Thymus (tissue), 14 donors: ENCODE measurements at places on chromosomes 7 and 10. TPM values are rescaled to one million over a fixed set of nuclear protein-coding genes. Genes with fewer than 3 reads are reported as not detected.

The KLF14 gene
- 0.05 TPM for total RNA-seq

The AGAP4 gene
- total RNA-seq, result 8.8 TPM

DNA sequence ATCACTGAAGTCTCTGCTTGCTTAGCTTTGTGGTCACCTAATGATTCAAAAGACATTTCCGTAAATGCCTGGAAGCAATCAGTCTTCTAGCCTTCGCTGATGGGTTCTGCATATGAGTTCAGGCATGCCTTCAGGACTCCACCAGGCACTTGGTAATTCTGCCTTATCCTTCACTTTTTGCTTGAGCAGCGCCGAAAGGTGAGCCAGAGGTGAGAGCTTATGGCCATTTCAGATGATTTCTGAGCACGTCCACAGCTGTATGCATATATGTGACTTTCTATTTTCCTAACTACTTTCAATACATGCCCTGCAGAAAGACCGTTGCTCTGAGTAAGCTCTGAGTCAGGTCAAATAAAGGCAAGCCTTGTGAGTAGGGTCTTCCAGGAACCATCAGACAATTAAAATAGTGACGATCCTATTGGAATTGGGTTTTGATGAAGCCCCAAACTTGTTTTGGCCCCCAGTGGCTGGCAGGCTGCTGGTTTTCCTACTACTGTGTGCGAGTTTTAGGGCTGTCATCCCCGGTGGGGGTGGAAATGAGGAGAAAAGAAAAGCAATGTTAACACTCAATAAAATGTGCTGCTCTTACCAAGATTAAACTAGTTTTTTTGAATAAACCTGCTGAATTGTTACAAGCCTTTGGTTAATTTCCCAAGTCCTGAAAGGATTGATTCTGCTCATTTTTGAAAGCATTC is 154.4 kb upstream of the AKR1E2 start:
- H3K4me3 ChIP-seq, result no peak overlapping the region
- DNase-seq, result no peak
- no peak overlapping the region for H3K27ac ChIP-seq
- no peaks in the 10 kb centered on the region for H3K27me3 ChIP-seq
- no peaks in the 10 kb centered on the region for H3K36me3 ChIP-seq

DNA sequence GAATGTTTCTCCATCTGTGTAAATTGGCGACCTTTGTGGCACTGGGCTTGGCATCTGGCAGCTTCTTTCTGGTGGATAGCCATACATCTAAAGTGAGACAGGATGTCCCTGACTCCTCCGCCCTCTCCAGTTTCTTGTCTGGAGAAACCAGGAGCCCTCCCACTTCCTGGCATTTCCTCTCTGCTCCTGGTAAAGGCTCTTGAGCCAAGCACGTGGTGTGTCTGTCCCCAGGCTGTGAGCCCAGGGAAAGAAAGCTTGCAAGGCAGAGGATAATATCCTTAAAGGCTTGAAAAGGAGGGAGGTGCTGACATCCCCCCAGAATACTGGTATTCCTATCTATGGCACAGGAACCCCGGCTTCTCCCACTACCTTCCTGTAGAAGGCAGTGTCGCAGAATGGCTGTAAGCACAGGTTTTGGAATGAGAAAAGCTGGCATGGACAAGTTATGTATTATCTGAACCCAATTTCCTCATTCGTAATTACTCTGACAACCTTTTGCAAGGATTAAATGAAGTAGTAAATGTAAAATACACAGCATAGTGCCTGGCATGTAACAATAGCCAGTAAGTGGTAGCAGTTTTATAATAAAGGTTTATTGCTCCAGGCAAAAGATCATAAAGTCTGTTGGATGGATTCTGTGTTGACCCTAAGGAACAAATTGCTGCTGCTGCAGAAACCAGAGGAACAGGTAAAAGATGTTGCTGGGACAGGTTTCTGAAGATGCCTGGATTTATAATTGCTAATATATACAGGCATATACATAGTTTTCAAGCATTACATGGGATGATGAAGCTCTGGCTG is 11.8 kb upstream of the ACSL5 start:
- no peak overlapping the region for H3K27ac ChIP-seq
- H3K4me3 ChIP-seq, result no peak overlapping the region
- H3K27me3 ChIP-seq, result peaks cover 3% of the 10 kb centered on the region

The TRIL gene
- 0.99 TPM for total RNA-seq

The TMEM139 gene
- total RNA-seq, result 0.19 TPM

The MRLN gene
- total RNA-seq, result 0.47 TPM

- DNase-seq, result no peak
- no peaks in the 10 kb centered on the region for H3K36me3 ChIP-seq
- H3K4me3 ChIP-seq, result no peak overlapping the region
Measured at GRCh38 chr7:90180011-90180585, 25.8 kb downstream of the STEAP1 start.

DNA sequence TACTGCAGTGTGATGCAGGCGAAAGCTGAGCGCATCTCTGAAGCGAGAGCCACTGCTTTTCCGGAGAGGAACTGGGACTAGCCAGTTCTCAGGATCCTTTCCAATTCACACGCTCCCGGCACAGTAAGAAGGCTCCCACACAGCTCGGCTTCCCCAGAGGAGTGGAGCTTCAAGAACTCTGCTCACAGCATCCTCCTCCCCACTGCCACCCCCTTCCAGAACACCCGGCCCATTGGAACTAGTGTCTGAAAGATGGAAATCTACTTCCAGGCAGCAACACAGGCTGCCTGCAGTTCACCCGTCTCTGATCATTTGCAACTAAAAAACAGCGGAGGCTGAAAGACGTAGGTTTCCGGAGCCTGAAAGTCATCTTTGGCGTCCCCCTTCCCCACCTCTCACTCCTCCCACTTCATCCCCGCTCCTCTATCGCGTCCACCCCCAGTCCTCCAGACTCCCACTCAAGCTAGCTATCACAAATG is at the start of gene DGKB:
Gene DGKB (minus strand): TSS at position 163 of the 479 bp plus-strand sequence.
- no peaks in the 10 kb centered on the region for H3K4me1 ChIP-seq
- H3K27ac ChIP-seq, result no peak within 1 kb of the TSS
- no peaks in the 10 kb centered on the region for H3K36me3 ChIP-seq
- no peaks in the 10 kb centered on the region for H3K27me3 ChIP-seq
- no peak for DNase-seq
- no peak within 1 kb of the TSS for H3K4me3 ChIP-seq

GRCh38 chr10:128060341-128061250 is 65.6 kb downstream of the MKI67 start:
- no peak for DNase-seq
- no peak overlapping the region for H3K4me3 ChIP-seq
- peaks cover 36% of the 10 kb centered on the region for H3K36me3 ChIP-seq
- no peak overlapping the region for H3K27ac ChIP-seq
- peaks cover 42% of the 10 kb centered on the region for H3K4me1 ChIP-seq

DNA sequence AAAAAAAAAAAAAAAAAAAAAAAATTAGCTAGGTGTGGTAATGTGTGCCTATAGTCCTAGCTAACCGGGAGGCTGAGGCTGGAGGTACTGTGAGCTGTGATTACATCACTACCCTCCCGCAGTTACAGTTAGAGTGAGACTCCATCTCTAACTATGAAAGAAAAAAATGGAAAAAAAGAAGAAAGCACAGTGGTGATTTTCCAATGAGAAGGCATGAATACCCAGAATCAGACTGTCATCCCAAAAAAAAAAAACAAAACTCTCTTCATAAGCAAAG is 269.9 kb upstream of the MKLN1 start:
- peaks cover 7% of the 10 kb centered on the region for H3K4me1 ChIP-seq
- H3K4me3 ChIP-seq, result no peak overlapping the region
- peak overlapping the region; percentile 97 for H3K27ac ChIP-seq

The PRKCQ gene
- 55.2 TPM for total RNA-seq

The OR6B1 gene
- not detected for total RNA-seq

- no peaks in the 10 kb centered on the region for H3K36me3 ChIP-seq
- H3K4me1 ChIP-seq, result no peaks in the 10 kb centered on the region
Measured at GRCh38 chr10:22368981-22369380, 23.7 kb downstream of the SPAG6 start.

- no peaks in the 10 kb centered on the region for H3K4me1 ChIP-seq
- no peak overlapping the region for H3K27ac ChIP-seq
- no peaks in the 10 kb centered on the region for H3K27me3 ChIP-seq
- DNase-seq, result no peak
Measured at GRCh38 chr10:87559392-87559791, 54.7 kb downstream of the MINPP1 start.

DNA sequence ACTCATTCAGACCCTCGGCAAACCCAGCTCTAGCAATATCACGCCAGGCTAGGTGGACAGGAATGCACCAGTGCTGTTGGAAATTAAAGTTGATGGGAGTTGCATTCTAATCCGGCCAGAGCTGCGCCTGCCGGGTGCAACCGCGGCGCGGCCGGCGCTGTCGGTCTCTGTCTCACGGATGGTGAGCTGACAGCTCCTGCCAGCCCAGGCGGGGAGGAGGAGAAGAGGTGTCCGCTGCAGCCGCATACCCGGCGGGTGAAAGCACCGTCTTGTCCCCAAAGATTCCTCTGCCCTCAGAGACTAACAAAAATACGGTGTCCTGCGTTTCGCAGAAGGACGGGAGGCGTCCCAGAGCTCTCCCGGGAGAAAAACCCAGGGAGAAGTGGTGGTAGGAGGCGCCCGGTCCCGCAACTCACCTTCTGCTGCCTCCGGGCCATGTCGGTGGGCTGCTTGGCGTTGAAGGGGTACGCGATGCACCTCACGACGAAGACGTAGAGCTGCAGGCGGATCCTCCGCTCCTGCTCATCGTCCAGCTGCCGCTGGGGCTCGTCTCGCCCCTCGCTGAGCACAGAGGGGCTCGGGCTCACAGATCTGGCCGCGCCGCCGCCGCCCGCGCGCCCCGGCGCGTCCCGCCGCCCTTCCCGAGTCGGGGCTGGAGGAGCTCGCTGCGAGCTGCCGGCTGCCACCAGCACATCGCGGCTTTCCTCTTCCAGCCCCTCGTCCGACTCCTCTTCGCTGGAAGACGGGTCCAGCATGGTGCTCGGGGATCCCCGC is 490 bp downstream of the CADPS2 start:
- no peaks in the 10 kb centered on the region for H3K36me3 ChIP-seq
- no peaks in the 10 kb centered on the region for H3K4me1 ChIP-seq
- H3K4me3 ChIP-seq, result peak overlapping the region; percentile 33
- peak overlapping the region; percentile 17 for H3K27ac ChIP-seq

The PDK4 gene
- 4.6 TPM for total RNA-seq

GRCh38 chr7:106009503-106010226 is 46.6 kb downstream of the CDHR3 start:
- H3K4me1 ChIP-seq, result peaks cover 27% of the 10 kb centered on the region
- no peak overlapping the region for H3K4me3 ChIP-seq
- H3K36me3 ChIP-seq, result no peaks in the 10 kb centered on the region
- no peaks in the 10 kb centered on the region for H3K27me3 ChIP-seq

- H3K4me3 ChIP-seq, result no peak overlapping the region
- H3K36me3 ChIP-seq, result no peaks in the 10 kb centered on the region
- H3K27ac ChIP-seq, result no peak overlapping the region
- peaks cover 80% of the 10 kb centered on the region for H3K27me3 ChIP-seq
- no peak for DNase-seq
Measured at GRCh38 chr10:123129618-123130271, 6.0 kb upstream of the HMX3 start.

The AVPI1 gene
- total RNA-seq, result 1.4 TPM

- H3K36me3 ChIP-seq, result no peaks in the 10 kb centered on the region
- no peak overlapping the region for H3K27ac ChIP-seq
- no peaks in the 10 kb centered on the region for H3K27me3 ChIP-seq
- H3K4me1 ChIP-seq, result no peaks in the 10 kb centered on the region
- no peak for DNase-seq
Measured at GRCh38 chr7:41247143-41247865, 455.6 kb downstream of the INHBA start.

GRCh38 chr10:103769176-103769575 is 86.2 kb downstream of the SH3PXD2A start:
- no peaks in the 10 kb centered on the region for H3K36me3 ChIP-seq
- H3K4me3 ChIP-seq, result no peak overlapping the region
- H3K27me3 ChIP-seq, result no peaks in the 10 kb centered on the region
- no peak overlapping the region for H3K27ac ChIP-seq
- DNase-seq, result no peak
- peaks cover 41% of the 10 kb centered on the region for H3K4me1 ChIP-seq

DNA sequence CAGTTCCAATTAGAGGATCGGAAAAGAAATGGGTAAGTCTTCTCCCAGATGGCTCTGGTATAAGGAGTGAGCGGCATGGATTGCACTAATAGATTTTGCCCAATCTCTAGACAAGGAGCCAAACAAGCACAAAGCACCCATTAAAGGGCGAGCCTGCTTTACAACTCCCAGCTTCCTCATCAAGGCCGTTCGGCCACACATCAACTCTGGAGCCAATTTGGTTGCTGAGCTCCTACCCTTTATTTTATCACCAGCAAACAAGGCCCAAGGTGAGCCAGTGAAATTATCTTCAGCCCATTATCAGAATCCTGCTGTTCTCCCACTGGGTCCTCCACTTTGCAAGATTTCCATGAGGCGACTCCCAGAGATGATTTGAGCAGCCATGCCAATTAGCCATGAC is 292.2 kb upstream of the NPVF start:
- no peak for DNase-seq
- no peak overlapping the region for H3K4me3 ChIP-seq
- no peaks in the 10 kb centered on the region for H3K27me3 ChIP-seq
- H3K4me1 ChIP-seq, result peaks cover 4% of the 10 kb centered on the region
- no peaks in the 10 kb centered on the region for H3K36me3 ChIP-seq
- no peak overlapping the region for H3K27ac ChIP-seq
